NCI-H2171 treated with DMSO at 0.1 percent for 48 hours (cell line): ENCODE measurements at places on chromosomes 4 and X.

- DNase-seq: peak; percentile 59
Observed at GRCh38 chr4:137394018-137394417, 138.3 kb downstream of the PCDH18 start.

- DNase-seq: no peak
Observed at GRCh38 chr4:11367371-11367770, 61.3 kb downstream of the HS3ST1 start.

DNA sequence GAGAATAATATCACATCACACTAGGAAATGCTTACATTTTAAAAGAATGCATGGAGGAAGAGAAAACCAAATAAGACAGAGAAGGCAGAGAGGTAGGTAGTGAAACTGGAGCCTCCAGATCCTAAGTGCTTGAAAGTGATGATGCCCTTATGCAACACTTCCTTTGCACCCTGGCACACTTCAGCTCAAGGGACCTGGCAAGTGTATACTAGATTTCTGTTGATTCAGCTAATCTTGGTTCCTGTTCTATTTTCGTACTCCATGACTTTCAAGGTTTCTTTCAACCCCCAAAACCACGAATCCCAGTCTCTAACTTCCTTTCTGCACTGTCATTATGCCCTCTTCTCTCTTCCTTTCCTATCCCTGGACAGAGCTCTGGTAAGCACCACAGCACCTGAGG lies 36.9 kb upstream of the SH3KBP1 start:
- no peak for DNase-seq

DNA sequence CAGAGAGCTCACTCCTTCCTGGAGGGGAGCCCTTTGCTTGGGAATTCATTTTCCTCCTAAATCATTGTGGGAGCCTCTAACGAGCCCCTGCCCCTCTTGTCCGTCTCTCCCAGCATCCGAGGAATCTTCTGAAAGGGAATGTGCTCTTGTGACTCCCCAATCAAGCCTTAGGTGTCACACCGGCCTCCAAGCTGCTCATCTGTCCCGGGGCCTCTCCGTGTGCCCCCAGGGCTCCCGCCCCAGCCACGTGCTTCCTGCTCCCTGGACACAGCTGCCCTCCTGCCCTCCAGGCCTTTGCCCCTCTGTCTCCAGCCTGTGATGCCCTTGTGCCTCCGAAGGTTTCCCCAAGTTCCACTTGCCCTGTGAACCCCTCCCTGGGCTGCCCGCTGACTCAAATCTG lies 239.8 kb downstream of the AFAP1 start:
- no peak for DNase-seq

- DNase-seq: no peak
Observed at GRCh38 chr4:158993891-158994290, 109.0 kb upstream of the RAPGEF2 start.

DNA sequence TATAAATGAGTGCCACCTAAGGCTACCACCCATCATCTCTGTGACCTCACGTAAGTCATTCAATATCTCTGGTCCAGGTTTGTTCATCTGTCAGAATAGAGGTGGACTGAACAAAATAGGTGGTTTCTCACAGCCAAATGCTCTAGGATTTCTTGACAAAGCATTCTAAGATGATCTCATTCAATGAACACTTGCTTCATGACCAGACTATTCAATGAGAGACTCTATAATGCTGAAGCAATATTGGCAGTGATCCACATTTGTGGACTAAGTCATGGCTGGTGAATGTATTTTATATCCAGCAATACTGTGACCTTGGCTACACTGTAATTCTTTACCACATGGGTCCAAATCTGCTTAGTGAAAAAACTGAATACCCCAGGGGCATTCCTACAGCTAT lies 37.9 kb downstream of the LDB2 start:
- no peak for DNase-seq

DNA sequence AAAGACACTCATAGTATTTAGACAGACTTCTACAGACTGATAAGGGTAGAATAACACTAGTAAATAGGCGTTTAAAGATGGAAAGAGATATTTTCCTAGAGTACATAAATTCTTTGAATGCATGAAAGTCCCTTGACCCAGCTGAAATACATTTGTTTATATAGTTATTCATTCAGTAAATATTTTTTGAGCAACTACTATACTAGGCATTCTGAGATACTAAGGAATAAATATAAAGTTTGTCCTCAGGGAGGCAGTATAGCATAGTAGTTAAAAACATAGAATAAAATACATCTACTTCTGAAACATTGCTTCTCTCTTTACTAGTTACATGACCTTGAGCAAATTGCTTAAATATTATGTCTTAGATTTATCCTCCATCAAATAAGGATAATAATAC lies 27.4 kb downstream of the HMGN5 start:
- no peak for DNase-seq

DNA sequence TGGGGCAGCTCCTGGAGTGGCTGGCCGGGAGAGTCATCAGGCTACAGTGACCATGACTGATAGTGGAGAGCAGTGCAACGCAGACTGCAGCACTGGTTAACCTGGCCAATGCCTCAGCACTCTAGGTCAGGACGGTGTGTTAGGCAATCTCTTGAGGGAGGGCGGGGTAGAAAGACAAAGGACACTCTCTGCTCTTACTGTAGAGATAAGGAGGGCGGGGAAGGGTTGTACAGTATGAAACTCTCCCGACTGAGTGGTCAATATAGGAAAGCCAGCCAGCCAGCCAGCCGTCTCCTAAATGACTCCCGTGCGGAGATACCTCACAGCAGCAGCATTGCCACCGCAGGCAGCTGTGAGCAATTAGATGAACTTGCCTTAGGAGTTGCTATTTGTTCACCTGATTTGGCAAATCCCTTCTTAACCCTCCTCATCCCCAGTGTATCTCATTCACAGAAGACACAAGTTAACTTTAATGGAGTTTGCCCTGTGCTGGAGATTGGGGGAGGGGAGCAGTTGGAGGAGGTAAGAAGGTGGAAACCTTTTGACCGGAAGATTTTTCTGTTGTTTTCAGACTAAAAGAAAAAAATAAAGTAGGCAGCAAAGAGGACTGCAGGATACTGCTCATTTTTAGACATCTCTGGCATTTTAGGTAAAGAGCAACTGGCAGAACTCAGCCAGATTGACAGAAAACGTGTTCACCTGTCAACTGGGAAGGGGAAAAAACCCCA lies 330.5 kb downstream of the HNRNPD start:
- no peak for DNase-seq

DNA sequence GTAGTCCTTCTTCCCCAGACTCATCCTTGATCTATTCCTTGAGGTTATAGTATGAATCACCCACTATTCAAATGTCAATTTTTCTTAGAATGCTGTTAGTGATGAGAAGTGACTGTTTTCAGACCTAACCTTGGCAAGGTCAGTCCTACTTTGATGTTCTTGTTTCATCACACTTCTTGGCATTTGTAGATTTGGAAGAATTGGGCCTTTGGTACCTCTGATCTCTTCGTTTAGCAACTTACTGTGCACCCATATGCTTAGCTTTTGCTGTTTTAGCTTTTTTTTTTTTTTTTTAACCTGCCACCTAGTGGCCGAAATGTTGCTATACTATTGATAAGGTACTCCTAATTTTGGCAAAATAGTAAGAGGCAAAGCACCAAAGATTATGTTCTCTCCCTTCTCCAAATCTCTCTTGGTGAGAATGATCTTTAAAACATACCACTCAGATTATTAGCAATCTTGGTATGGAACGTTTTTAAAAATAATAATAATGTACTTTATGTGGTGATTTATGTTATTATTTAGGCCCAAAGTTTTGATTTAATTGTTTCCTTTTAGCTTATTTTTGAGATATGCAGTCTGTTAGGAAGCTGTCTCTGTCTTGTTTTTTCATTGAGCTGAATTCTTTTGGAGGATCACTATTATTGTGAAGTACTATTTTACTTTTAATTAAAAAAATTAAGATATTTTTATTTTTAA lies 16.6 kb downstream of the DCK start:
- peak; percentile 14 for DNase-seq

- DNase-seq: no peak
Observed at GRCh38 chrX:118780911-118781310, 42.7 kb upstream of the ZCCHC12 start.

DNA sequence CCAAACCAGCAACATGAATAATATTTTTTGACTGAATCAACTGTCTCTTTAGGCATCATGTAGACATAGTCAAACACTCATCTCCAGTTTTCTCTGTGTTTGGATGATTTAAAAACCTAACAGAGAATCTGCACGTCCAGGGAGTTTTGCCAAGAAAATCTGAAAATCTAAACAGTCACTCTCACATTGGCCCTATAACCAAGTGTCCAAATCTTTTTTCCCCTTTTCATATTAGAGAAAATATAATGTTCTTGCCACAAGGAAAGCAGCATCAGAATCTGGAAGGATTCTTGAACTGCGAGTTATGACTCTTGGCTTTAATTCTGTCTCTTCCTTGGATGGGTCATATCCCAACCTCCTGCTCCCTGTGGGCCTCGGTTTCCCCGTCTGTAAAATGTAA lies 8.8 kb upstream of the CHRDL1 start:
- DNase-seq: no peak
